Small intestine (tissue), 16 donors: ENCODE measurements at places on chromosomes 5 and 9.

- no peak for DNase-seq
Measured at GRCh38 chr9:117722108-117722761, 18.0 kb downstream of the TLR4 start.

DNA sequence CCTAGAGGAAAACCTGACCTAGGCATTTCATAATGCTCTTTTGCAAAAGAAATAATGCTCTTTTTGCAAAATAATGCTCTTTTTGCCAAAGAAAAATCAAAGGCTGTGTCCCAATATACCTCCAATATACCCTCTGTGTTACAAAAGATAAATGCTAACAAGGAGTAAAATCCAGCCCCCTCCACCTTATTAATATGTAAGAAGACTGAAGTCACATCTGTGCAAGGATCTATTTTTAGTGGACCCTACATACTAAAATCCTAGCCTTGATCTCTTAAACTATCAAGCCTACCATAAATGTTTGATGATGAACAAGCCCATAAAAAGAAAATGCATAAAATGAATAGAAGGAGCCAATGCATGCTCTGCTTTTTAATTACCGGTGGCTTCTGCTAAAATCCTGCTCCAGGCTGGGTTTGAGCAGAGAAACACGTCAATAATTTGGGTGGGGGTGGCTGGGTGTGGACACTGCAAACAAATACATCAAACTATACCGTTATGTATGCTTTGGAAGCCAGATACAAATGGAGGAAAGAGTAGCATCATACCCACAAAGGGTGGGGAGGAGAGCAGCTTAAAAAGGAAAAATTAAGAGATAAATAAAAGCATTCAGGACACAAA, 131.6 kb downstream of the SEMA6A start:
- DNase-seq: no peak

- DNase-seq: no peak
Measured at GRCh38 chr5:119631660-119632059, 2.3 kb downstream of the FAM170A start.

GRCh38 chr5:143653766-143654282, 158.1 kb upstream of the HMHB1 start:
- no peak for DNase-seq

GRCh38 chr5:172607213-172607793, 33.8 kb upstream of the NEURL1B start:
- DNase-seq: no peak

GRCh38 chr9:84781458-84781857, 111.9 kb downstream of the NTRK2 start:
- DNase-seq: no peak

GRCh38 chr5:179821298-179822058, 773 bp downstream of the SQSTM1 start:
- DNase-seq: peak; percentile 95

- peak; percentile 83 for DNase-seq
Measured at GRCh38 chr9:133991964-133992779, at the start of gene VAV2. Gene VAV2, minus strand, starts transcription at chr9:133992324. Its CDS starts 46 bp downstream, at chr9:133992278.

DNA sequence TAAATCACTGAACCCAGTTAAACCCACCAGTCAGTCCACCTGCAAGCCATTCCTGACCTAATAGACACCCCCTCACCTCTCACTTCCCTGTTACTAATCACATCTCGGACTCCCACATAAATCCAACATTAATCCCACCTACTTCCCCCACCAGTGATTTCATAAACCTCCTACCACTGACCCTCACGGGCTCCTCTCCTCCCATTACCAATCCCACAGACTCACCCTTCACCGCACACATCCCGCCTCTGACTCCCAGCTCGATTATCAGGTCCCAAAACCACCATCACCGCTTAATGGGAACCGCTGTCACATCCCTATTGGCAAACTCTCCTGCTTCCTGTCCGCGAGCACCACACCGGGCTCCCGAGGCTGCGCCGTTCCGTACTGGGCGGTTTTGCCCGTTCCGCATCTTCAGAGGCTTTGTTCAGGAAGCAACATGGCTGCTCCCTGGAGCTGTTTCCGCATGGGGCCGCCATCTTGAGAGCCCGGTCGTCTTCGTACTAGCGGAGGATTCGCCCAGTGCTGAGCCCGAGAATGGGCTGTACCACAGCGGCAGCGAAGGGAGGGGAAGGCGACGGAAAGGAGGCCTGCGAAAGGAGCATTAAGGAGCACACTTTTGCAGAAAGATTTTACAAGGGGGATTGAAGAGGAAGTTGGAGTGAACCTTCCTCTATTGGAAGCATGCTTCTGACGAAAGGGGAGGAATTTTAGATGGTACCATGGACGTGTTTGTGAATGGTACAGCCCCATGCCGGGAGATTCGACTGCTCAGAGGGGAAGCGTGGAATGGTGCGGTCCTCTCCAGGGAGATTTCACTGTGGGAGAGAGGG, at the start of gene ZNF300:
Gene ZNF300, minus strand, starts transcription at position 502 of the 833 bp plus-strand sequence. CDS start 1,825 bp downstream, outside the sequence.
- DNase-seq: peak; percentile 89

DNA sequence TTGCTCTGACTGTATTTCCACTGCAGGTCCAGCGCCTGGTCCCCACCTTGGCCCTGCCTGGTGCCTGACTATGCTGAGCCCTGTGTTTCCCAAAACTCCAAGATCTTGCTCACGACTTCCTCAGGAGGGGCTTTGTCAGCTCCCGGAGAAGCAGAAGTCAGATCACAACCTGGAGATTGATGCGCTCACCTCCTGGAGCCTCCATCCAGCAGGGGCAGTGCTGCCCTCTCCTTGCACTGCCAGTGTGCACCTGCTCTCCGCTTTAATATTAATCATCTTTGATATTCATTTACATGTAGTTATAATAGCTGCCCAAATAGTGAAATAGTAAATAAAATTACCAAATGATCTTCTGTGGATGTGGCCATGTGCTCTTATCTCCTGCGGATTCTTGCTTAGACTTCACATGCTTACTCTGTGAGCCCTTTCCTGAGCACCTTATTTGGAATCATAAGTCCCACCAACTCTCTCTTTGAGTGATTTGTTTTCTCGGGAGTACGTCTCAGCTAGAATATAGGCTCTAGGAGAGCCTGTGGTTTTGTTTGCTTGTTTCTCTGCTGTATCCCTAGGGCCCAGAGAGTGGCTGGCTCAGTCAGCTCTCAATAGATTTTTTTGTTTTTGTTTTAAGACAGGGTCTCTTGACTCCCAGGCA, 17.4 kb downstream of the MAML1 start:
- DNase-seq: no peak

DNA sequence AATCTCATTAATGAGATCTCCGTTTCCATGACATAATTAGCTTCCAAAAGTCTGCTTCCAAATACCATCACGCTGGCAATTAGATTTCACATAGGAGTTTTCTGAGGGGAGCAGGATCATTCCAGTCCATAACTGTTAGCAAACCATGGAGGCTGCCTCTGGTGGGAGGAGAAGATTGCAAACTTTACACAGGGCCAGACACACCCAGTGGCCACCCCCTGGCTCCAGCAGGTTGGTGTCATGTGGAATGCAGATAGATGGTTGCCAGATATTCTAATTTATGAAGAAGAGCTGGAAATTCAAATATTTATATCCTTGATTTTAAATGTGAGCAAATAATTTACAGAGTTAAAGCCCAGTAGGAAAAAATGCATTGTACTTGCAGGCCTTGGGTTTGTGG, 164.2 kb downstream of the ICE1 start:
- DNase-seq: no peak

- no peak for DNase-seq
Measured at GRCh38 chr9:36040271-36040925, 3.7 kb downstream of the RECK start.

GRCh38 chr9:93522736-93523135, 53.6 kb upstream of the PHF2 start:
- no peak for DNase-seq

- no peak for DNase-seq
Measured at GRCh38 chr5:83000428-83000827, 76.8 kb downstream of the TMEM167A start.

DNA sequence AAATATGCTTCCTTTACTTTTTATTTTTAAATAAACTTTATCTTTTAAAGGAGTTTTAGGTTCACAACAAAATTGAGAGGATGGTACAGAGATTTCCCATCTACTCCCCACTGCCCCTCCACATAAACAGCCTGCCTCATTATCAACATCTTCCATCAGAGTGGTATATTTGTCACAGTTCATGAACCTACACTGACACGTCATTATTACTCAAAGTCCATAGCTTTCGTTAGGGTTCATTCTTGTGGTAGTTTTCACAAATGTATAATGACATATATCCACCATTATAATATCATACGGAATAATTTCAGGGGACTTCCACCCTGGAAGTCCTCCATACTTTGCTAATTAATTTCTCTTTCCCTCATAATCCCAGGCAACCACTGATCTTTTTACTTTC, 204.9 kb downstream of the SMARCA2 start:
- no peak for DNase-seq

GRCh38 chr9:133057553-133057952, 4.2 kb upstream of the CEL start:
- no peak for DNase-seq

- no peak for DNase-seq
Measured at GRCh38 chr5:61734001-61734400, 401.9 kb downstream of the ZSWIM6 start.

- no peak for DNase-seq
Measured at GRCh38 chr9:75709698-75710097, 180.8 kb upstream of the PCSK5 start.

DNA sequence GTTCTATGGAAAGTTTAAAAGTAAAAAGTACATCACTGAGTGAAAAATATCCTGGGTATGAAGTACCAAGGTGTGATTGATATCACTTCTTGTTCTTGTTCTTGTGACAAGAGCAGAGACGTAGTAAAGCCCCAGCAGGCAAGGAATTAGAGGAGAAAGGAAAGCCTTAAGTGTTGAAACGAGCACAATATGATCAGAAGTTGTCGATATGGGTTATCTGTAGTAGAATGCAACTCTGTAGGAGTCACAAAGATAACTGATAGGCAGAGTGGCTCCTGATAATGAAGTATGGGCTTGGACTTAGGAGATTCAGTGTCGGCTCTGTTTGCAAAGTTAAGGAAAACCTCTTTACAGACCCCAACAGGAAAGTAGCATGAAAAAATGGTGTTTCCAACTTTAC, 1179.1 kb downstream of the DTWD2 start:
- peak; percentile 21 for DNase-seq
